ENCODE measurements at places on chromosomes 7 and 10.

- DNase-seq, result no peak
Measured at GRCh38 chr7:153401795-153402720, 642.5 kb downstream of the ACTR3B start.

GRCh38 chr7:154571772-154572171, 431.2 kb downstream of the PAXIP1 start:
- no peak for DNase-seq

DNA sequence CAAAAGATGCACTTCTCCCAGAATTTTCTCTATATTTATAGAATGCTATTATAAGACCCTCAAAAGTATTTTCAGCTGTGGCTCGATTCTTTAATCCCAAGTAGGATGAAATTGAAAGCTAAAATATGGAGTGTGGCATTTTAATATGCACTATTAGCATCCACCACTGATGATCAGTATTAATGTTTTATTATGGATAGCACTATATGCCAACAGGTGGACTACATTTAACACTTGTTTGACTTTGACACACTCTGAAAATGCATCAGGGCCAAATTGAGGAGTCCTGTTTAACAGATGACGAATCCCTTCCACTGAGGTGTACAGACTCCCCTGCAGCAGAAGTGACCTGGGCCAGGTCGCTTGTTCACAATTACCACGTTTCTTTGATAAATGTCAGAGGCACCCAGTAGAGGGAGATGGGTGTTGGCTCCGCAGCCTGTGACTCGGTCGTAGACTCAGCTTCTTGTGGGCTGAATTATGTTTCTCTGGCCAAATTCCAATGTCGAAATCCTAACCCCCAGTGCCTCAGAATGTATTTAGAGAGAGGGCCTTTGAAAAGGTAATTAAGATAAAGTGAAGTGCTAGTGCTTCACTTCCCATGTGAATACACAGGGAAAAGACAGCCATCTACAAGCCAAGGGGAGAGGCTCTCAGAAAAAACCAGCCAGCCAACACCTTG, 48.1 kb downstream of the WIPF3 start:
- peak; percentile 41 for DNase-seq

GRCh38 chr7:78037603-78038002, 239.0 kb downstream of the PHTF2 start:
- no peak for DNase-seq

GRCh38 chr10:103691267-103691666, 164.1 kb downstream of the SH3PXD2A start:
- DNase-seq, result no peak

DNA sequence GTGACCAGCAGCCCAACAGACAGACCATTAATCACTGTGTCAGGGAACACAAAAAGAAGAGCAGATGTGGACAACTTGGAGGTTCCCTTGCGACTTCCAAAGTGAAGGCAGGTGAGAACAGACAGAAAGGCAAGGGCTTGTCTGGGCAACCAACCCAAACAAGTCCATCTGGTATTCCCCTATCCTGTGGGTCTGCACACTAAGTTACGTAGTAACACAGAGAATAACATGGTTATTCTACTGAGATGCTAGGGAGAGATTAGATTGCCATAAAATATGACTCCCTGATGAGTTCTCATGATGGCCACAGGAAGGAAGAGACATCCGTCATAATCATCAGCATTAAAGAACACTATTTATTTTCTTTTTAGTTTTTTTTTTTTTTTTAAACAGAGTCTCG, 252.2 kb downstream of the CALN1 start:
- no peak for DNase-seq

- DNase-seq, result no peak
Measured at GRCh38 chr7:22427104-22427503, 70.2 kb upstream of the RAPGEF5 start.

- no peak for DNase-seq
Measured at GRCh38 chr10:84226616-84227015, 1.3 kb upstream of the LRIT2 start.

GRCh38 chr10:30036341-30036740, 23.0 kb downstream of the JCAD start:
- DNase-seq, result no peak

- DNase-seq, result no peak
Measured at GRCh38 chr7:125468855-125469174, 539.2 kb upstream of the POT1 start.

- DNase-seq, result no peak
Measured at GRCh38 chr7:103695521-103695920, 249.5 kb upstream of the SLC26A5 start.

Data from A673 (cell line).